MCF 10A (cell line): ENCODE measurements at places on chromosomes 2 and 18. TPM values are rescaled to one million over a fixed set of nuclear protein-coding genes. Genes with fewer than 3 reads are reported as not detected.
A peak's percentile ranks its signal among the peaks of the same experiment; 100 is the strongest.

Gene CFAP65
- total RNA-seq, result not detected in 2 replicates

DNA sequence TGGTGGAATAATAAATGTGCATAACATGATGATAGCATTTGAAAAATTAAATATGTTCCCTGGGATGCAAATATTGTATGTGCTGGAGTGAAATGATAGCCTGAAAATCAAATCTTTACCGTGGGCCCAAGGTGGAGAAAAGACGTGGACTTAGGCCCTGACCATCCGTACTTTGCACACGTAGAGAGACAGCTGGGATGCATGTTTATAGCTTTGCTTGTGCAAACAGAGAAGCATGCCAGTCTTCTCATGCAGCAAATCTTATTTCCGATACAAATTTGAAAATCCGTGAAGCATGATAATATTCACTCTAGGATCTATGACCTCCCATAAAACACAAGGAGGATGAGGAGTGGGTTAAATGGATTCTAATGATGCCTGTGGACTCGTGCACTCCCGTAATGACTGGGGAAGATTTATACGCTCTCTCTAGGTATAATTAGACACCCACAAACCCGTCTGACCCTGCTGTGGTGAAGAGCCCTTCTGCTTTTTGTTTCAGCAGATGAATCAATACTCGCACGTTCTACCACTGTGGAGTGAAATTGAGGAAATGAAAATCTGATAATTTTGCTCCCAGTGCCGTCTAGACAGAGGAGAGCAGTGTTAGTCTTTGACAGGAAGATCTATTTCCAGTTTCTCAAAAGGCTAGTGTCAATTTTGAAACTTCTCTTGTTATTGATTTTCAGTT lies 810.3 kb upstream of the SALL3 start:
- no peaks in the 10 kb centered on the region for H3K4me1 ChIP-seq
- no peak overlapping the region for H3K27ac ChIP-seq
- H3K36me3 ChIP-seq, result no peaks in the 10 kb centered on the region
- no peak for DNase-seq
- no peaks in the 10 kb centered on the region for H3K27me3 ChIP-seq

Gene PTPRN
- not detected in 2 replicates for total RNA-seq

Gene MYL1
- not detected in 2 replicates for total RNA-seq

- H3K27ac ChIP-seq, result peak overlapping the region; percentile 91
- DNase-seq, result peak; percentile 64
- H3K27me3 ChIP-seq, result no peaks in the 10 kb centered on the region
- H3K36me3 ChIP-seq, result peaks cover 27% of the 10 kb centered on the region
- H3K4me1 ChIP-seq, result peaks cover 51% of the 10 kb centered on the region
- H3K4me3 ChIP-seq, result no peak overlapping the region
Observed at GRCh38 chr2:173149491-173149890, 73.8 kb downstream of the MAP3K20 start.

Gene UGT1A3
- total RNA-seq, result not detected in 2 replicates

GRCh38 chr2:42124011-42124785 lies 45.0 kb upstream of the EML4 start:
- no peak overlapping the region for H3K4me3 ChIP-seq
- H3K27me3 ChIP-seq, result no peaks in the 10 kb centered on the region
- H3K4me1 ChIP-seq, result peaks cover 28% of the 10 kb centered on the region
- H3K27ac ChIP-seq, result no peak overlapping the region

Gene ITSN2
- total RNA-seq, result 36.5 and 40.8 TPM in 2 replicates

Gene TMEM198
- 5.3 and 6.3 TPM in 2 replicates for total RNA-seq

DNA sequence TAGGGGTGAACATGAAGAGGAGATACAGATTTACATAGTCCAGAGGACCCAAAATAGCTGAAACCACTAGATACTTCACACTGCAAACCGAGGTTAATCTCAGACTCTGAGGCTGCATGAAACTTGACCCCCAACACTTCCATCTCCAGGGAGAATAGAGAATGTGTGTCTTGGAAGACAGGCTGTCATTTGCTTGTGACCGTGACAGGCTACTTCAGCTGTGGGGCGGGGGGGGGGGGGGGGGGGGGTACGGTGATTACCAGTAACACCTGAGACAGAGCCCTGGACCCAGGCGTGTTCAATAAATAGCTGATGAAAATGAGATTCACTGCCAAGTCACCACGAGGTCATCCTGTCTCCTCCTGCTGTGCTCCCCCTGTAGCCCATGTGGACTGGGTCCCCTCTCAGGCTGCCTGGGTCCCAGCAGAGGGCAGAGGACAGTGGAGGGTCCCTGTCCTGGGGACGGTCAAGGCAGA lies 5.7 kb upstream of the KLHL29 start:
- H3K27ac ChIP-seq, result no peak overlapping the region
- no peak for DNase-seq
- H3K27me3 ChIP-seq, result no peaks in the 10 kb centered on the region
- H3K4me1 ChIP-seq, result peaks cover 46% of the 10 kb centered on the region
- H3K36me3 ChIP-seq, result no peaks in the 10 kb centered on the region

- peaks cover 37% of the 10 kb centered on the region for H3K36me3 ChIP-seq
- H3K27ac ChIP-seq, result peak overlapping the region; percentile 100
- H3K27me3 ChIP-seq, result no peaks in the 10 kb centered on the region
- peak; percentile 52 for DNase-seq
Observed at GRCh38 chr2:65228263-65228750, 676 bp downstream of the ACTR2 start.

Gene LOXL3
- 0.93 and 1.2 TPM in 2 replicates for total RNA-seq

- DNase-seq, result no peak
- no peak overlapping the region for H3K27ac ChIP-seq
- no peak overlapping the region for H3K4me3 ChIP-seq
Observed at GRCh38 chr2:133918141-133918540, 335.7 kb upstream of the MGAT5 start.

Gene HOXD3
- total RNA-seq, result not detected in 2 replicates

- no peak overlapping the region for H3K4me3 ChIP-seq
- H3K27me3 ChIP-seq, result no peaks in the 10 kb centered on the region
- no peaks in the 10 kb centered on the region for H3K36me3 ChIP-seq
- H3K27ac ChIP-seq, result peak overlapping the region; percentile 37
- no peak for DNase-seq
Observed at GRCh38 chr2:63736354-63736753, 105.3 kb upstream of the UGP2 start.

Gene REG3G
- total RNA-seq, result not detected in 2 replicates

GRCh38 chr2:132606649-132607048 lies 63.4 kb downstream of the LYPD1 start:
- no peak for DNase-seq
- no peaks in the 10 kb centered on the region for H3K36me3 ChIP-seq
- H3K4me3 ChIP-seq, result no peak overlapping the region
- H3K27me3 ChIP-seq, result no peaks in the 10 kb centered on the region

Gene TUBA4B
- total RNA-seq, result not detected in 2 replicates

DNA sequence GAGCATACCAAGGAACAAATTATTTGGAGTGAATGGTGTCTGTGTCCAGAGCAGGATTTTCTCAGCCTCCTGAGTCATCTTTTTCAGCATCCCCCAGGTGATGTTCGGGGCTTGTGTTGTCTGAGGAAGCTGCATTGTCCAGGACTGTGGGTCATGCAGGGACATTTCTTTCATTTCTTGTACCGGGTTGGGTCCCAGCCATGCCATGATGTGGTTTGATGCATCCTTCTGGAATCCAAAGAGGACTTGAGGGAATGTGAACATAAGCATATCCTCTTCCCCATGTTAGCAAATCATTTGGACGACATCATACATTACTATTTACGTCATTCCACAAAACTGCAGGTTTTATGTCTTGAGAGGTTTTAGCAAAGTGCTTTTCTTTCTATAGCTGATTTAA lies 797.8 kb downstream of the CCDC85A start:
- no peak overlapping the region for H3K27ac ChIP-seq
- H3K27me3 ChIP-seq, result no peaks in the 10 kb centered on the region
- H3K36me3 ChIP-seq, result no peaks in the 10 kb centered on the region
- H3K4me3 ChIP-seq, result no peak overlapping the region
- no peaks in the 10 kb centered on the region for H3K4me1 ChIP-seq

DNA sequence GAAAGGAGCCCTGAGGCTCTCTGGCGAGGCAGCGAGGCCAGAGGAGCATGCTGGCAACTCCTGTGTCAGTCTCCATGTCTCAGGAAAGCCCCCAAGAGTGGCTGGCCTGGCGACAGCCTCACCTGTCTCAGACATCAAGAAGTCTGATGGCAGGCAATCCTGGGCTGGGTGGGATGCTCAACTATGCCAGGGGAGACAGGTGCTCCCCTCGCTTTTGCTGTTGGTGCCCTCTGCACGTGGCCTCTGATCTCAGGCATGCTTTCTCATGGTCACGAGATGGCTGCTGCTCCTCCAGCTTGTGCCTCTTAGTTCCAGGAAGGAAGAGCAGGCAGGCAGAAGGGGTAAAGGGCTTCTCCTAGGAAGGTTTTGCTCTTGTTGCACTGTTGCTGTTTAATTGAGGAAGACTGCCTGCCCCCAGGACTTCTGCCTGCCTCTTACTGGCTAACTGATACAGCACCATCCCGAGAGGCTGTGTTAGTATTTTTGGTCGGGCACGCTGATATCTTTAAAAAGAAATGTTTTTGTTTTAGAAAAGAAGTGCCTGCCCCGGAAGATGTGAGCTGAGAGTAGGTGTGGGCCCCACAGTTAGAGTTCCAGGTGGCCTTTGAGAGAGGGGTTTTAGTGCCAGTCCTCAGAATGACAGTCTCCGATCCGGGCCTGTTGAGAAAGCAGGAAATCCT lies 344.8 kb upstream of the HS6ST1 start:
- no peak for DNase-seq
- H3K27ac ChIP-seq, result no peak overlapping the region
- H3K4me3 ChIP-seq, result no peak overlapping the region
- H3K27me3 ChIP-seq, result peaks cover 9% of the 10 kb centered on the region
- peaks cover 10% of the 10 kb centered on the region for H3K36me3 ChIP-seq
- H3K4me1 ChIP-seq, result no peaks in the 10 kb centered on the region

Gene SPATA3
- total RNA-seq, result not detected in 2 replicates

DNA sequence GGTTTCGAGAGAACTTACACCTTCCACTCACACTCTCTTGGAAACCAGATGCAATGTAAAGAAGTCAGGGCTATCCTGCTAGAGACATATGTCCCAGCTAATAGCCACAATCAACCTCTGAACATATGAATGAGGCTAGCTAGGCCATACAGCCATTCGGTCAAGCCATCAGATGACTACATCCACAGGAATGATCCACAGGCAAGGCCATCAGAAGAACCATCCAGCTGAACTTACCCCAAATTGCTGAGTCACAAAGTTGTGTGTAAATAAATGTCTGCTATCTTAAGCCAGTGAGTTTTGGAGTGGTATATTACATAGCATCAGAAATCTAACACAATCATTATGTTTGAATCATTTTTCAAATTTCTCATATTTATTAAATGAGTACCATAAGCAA lies 5.2 kb upstream of the SPAST start:
- H3K36me3 ChIP-seq, result peaks cover 1% of the 10 kb centered on the region
- no peak for DNase-seq
- no peak overlapping the region for H3K27ac ChIP-seq
- no peak overlapping the region for H3K4me3 ChIP-seq
- H3K4me1 ChIP-seq, result peaks cover 9% of the 10 kb centered on the region
- H3K27me3 ChIP-seq, result no peaks in the 10 kb centered on the region

Gene OTX1
- total RNA-seq, result 1.4 and 2.2 TPM in 2 replicates

GRCh38 chr18:8706791-8707555 lies 1.6 kb downstream of the MTCL1 start:
- no peak for DNase-seq
- H3K4me3 ChIP-seq, result peak overlapping the region; percentile 91

GRCh38 chr2:227150222-227150936 lies 13.6 kb downstream of the COL4A4 start:
- peaks cover under 1% of the 10 kb centered on the region for H3K27me3 ChIP-seq
- no peaks in the 10 kb centered on the region for H3K36me3 ChIP-seq
- H3K4me3 ChIP-seq, result no peak overlapping the region
- DNase-seq, result no peak
- H3K27ac ChIP-seq, result no peak overlapping the region

- no peak for DNase-seq
- no peaks in the 10 kb centered on the region for H3K27me3 ChIP-seq
- H3K36me3 ChIP-seq, result no peaks in the 10 kb centered on the region
- H3K4me1 ChIP-seq, result peaks cover 19% of the 10 kb centered on the region
Observed at GRCh38 chr2:53127061-53127650, 640.4 kb upstream of the CHAC2 start.

- H3K4me3 ChIP-seq, result no peak overlapping the region
- no peaks in the 10 kb centered on the region for H3K27me3 ChIP-seq
- H3K27ac ChIP-seq, result no peak overlapping the region
- no peak for DNase-seq
- no peaks in the 10 kb centered on the region for H3K4me1 ChIP-seq
- H3K36me3 ChIP-seq, result no peaks in the 10 kb centered on the region
Observed at GRCh38 chr2:21519412-21519811, 395.6 kb downstream of the TDRD15 start.

Gene RAX
- not detected in 2 replicates for total RNA-seq

DNA sequence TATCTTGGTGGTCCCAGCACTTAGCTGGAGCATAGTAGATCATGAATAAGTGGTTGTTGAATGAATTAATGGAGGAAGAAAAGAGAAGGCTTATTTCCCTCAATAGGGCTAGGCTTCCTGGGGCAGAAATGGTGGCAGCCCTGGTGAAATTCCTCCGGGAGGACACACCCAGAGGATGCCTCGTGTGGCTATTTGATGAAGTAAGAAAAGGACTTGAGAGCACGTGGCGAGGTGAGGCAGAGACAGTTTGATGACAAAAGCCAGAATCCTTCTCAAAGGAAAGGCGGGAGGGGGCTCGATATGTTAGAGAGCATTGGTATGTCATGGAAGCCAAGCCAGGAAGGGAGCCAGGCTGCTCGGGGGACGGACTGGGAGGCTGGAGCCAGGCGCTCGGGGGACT lies 14.7 kb downstream of the FAM228A start:
- no peak overlapping the region for H3K4me3 ChIP-seq
- H3K27me3 ChIP-seq, result no peaks in the 10 kb centered on the region
- H3K36me3 ChIP-seq, result no peaks in the 10 kb centered on the region
- H3K27ac ChIP-seq, result no peak overlapping the region
- H3K4me1 ChIP-seq, result peaks cover 6% of the 10 kb centered on the region

- DNase-seq, result no peak
- no peak overlapping the region for H3K4me3 ChIP-seq
- peaks cover 28% of the 10 kb centered on the region for H3K36me3 ChIP-seq
- no peak overlapping the region for H3K27ac ChIP-seq
- no peaks in the 10 kb centered on the region for H3K27me3 ChIP-seq
Observed at GRCh38 chr2:152565884-152566727, 151.2 kb downstream of the PRPF40A start.

DNA sequence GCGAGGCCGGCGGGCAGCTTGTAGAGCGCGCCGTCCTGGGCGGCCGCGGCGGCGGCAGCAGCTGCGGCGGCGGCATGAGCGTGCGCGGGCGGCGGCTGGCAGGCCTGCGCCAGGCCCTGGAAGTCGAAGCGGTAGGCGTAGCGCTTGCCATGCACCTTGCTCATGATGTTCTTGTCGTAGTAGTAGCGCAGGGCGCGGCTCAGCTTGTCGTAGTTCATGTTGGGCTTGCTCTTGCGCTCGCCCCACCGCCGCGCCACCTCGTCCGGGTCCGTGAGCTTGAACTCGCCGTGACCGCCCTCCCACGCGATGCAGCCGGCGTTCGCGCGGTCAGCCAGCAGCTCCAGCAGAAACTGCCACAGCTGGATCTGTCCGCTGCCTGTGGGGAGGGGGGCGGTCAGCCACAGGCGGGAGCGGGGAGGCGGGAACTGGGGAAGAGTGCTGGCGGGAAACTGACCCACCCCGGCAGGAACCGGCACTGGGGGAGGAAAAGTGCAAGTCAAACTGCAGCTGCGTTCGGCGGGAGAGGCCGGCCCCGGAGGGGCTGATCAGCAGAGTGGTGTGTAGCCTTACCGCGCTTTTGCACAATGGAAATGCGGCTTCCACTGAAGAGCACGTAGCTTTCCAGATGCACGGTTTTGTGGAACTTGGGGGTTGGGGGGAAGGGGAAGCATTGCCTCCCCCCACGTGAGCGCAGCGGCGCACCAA lies 3.0 kb downstream of the FEV start:
- H3K4me3 ChIP-seq, result no peak overlapping the region
- H3K27me3 ChIP-seq, result peaks cover 90% of the 10 kb centered on the region
- peaks cover 15% of the 10 kb centered on the region for H3K4me1 ChIP-seq
- peaks cover 7% of the 10 kb centered on the region for H3K36me3 ChIP-seq

- H3K27me3 ChIP-seq, result no peaks in the 10 kb centered on the region
- no peak overlapping the region for H3K4me3 ChIP-seq
- H3K36me3 ChIP-seq, result no peaks in the 10 kb centered on the region
- peak; percentile 57 for DNase-seq
Observed at GRCh38 chr18:2337552-2338141, 233.7 kb downstream of the METTL4 start.
